ENCODE measurements at places on chromosomes 12 and 14. TPM values are rescaled to one million over a fixed set of nuclear protein-coding genes. Genes with fewer than 3 reads are reported as not detected.
A peak's percentile ranks its signal among the peaks of the same experiment; 100 is the strongest.

GRCh38 chr12:42474391-42474790 lies 115.2 kb downstream of the PRICKLE1 start:
- no peak for DNase-seq

DNA sequence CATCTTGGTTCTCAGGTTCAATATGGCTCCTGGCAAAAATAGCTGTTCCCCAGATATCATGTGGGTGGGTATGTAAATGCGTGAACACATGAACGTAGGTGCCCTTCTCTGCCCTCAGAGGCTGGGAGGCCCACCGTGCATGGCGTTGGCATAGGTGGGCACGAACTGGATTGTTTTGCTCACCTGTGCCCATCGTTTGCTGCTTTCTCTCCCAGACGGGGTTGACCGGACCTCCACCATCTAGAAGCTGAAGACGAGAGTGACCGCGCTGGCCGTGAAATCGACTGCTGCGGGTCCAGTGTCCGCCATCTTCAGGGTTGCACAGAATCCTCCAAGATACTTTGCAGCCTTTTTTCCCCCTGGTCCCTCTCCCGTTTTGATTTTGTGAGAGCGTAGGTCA lies 113.9 kb downstream of the GCH1 start:
- DNase-seq: peak; percentile 72

GRCh38 chr12:30746190-30746589 lies 8.6 kb downstream of the CAPRIN2 start:
- DNase-seq: no peak

DNA sequence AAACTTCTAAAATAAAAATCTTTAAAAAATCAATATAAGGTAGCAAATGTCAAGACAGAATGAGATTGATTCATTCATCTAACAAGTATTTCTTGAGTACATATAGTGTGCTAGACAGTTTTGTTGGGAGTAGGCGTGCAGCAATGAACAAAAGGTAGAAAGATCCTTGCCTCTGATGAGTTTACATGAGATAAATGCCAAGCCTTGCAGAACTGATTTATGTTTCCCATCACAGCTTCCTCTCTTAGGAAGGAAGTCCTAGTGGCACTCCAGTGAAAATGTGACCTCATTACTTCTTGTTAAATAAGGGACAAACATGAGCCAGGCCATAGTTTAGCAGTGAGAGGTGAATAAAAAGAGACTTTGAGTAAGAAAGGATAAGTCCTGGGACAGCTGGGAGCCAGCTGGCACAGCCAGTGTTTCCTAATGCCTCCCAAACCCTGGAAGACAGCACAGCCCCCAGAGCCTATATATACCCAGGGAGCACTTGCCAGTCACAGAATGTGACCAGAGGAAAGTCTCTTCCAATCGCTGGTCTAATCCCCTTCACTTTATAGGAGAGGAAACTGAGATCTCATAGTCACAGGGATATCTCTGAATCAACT lies 4.7 kb upstream of the COCH start:
- no peak for DNase-seq

DNA sequence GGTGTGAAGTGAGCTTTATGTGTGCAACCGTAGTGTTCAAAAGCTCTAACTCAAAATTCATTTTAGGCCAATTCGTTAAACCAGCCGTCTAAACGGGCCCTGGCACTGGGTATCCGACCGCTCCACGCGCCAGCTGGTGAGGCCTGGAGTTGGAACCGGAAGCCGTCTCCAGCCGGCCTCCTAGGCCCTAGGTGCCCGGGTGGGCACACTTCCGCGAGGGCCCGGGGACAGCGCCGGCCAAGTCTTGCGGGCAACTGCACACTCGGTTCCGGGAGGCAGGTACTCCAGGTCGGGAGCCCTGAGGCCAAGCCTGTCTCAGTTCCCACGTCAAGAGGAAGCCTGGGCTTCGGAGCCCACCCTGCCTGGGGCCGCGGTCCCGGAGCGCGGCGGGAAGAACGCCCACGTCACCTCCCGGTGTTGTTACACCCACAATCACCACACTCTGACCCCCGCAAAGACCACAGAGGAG lies 16.2 kb downstream of the OTX2 start:
- DNase-seq: no peak

DNA sequence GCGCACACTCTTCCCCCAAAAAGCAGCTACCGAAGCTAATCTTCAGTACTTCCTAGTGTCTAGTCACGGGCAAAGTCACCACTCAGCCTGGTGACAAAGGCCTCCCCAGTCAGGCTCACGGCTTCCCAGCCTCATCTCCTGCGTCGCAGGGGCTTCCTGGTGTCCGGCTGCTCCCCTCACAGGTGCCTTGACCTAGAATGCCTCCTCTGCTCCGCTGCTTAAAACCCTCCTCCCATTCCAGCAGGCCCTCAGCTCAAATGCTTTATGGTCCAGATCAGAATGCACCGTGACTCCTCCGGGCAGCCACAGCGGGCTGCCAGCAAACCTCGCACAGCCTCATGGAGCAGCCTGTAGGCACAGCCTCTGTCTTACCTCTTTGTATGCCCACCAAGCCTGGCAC lies 53.1 kb downstream of the PRIMA1 start:
- DNase-seq: no peak

GRCh38 chr12:111277570-111277969 lies 91.3 kb downstream of the PHETA1 start:
- DNase-seq: no peak

DNA sequence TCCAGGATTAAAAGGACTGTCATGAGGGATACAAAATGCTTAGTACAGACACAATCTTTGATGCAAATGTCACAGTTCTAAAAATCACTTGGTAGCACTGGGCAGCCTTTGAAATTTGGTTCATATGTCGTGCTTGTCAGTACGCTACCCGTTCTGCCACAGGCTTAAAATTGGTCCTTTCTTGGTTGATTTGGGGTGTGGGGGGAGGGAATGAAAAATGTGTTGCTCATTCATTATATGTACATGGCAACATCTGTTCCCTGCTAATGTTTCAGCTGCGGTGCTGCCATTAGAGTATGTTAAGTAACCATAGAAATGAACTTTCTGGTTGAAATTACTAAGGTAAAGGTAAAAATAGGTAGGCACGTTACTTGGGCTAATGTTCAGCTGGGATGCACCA lies 155.4 kb upstream of the ARHGAP5 start:
- DNase-seq: no peak

- no peak for DNase-seq
Measured at GRCh38 chr14:104681689-104682074, 7.7 kb upstream of the INF2 start.

The LIN7A gene
- total RNA-seq: 5.8 TPM

The IFT43 gene
- 33.1 TPM for total RNA-seq

The PARP11 gene
- 11.0 TPM for total RNA-seq

The LRRC10 gene
- total RNA-seq: not detected

The MBD6 gene
- 66.0 TPM for total RNA-seq

The LHX5 gene
- not detected for total RNA-seq
